Skin of body (tissue), 3 donors: ENCODE measurements at places on chromosomes 3 and 15. TPM values are rescaled to one million over a fixed set of nuclear protein-coding genes. Genes with fewer than 3 reads are reported as not detected.

RTP4 gene
- total RNA-seq: 0.79 TPM

LRRC34 gene
- total RNA-seq: 2.7 TPM

PGBD4 gene
- total RNA-seq: 0.79 TPM

GOLGA8Q gene
- 4.7 TPM for total RNA-seq

SNRK gene
- total RNA-seq: 58.6 TPM

DNA sequence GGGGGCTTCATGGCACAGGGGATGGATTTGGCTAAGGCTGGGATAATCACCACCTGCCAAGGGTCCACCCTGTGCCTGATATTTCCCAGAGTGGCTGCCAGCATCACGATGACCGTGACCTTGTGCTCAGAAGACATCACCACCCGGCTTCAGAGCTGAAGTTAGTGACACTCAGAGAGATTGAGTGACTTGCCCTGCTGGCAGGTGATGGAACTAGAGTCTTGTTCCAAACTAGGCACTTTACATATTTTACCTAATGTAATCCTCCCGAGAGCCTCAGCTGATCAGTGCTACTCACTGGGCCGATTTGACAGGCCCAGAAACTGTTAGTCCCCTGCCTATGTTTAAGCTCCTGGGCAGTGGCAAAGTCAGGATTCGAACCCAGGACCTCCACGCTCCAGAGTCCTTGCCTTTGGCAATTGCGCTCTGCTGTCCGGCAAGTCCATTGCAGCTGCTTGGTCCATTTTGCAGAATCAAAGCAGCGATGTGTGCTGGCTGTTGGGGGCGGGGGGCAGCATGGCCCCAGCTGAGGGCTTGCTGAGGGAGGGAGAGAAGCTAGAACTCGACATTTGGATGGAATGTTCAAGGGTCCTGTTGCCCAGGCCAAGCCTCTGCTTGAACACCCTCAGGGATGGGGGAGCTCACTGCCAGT, 74.8 kb upstream of the GATA2 start:
- DNase-seq: no peak

DNA sequence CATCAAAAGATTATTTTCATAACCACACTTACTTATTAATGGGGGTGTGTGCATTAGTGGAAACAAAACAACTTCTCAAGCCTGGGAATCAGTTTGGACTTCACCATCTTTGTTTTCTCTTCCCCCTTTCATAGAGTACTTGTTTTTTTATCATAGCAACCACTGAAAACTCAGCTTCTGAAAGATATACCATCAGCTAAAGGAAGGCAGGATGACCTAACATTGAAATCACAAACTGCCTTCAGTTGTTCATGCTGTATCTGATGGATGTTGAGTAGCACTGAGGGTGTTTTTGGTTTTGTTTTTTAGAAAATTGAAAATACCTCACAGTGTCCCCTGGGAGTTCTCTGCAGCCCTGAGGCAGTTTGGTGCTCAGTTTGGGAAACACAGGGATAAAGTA, 46.5 kb downstream of the NEK10 start:
- no peak for DNase-seq

- DNase-seq: peak; percentile 76
Measured at GRCh38 chr15:48596415-48596814, 49.1 kb downstream of the FBN1 start.

DNA sequence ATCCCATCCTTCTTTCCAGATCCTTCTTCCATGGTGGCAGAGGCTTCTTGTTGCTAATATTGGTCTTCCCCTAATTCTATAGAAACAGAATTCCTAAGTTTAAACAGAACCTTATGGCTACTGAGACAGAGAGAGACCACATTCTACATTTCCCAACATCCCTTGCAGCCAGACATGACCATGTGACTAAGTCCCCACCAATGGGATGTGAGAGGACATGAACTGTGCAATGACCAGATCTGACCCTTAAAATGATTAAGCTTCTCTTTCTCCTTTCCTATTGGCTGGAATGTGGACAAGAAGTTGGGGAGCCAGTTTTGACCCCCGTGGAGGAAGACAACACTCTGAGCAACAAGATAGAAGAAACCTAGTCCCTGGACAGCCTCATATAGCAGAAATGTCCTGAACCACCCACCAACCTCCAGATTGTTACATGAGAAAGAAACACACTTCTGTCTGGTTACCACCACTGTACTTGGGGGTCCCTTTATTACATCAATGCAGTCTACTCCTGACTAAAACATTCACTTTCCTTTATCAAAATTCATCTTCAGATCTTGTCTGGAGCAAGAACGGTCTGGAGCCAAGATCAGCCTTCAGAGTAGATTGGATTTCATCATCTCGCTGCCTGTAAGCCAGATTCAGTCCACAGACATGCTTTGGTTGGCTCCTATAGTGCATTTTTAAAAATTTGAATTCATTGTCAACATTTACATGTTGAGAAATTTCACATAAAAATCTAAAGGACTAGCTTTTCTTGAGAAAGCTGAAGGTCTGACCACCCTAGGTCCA, 183.9 kb downstream of the SHQ1 start:
- no peak for DNase-seq

DNA sequence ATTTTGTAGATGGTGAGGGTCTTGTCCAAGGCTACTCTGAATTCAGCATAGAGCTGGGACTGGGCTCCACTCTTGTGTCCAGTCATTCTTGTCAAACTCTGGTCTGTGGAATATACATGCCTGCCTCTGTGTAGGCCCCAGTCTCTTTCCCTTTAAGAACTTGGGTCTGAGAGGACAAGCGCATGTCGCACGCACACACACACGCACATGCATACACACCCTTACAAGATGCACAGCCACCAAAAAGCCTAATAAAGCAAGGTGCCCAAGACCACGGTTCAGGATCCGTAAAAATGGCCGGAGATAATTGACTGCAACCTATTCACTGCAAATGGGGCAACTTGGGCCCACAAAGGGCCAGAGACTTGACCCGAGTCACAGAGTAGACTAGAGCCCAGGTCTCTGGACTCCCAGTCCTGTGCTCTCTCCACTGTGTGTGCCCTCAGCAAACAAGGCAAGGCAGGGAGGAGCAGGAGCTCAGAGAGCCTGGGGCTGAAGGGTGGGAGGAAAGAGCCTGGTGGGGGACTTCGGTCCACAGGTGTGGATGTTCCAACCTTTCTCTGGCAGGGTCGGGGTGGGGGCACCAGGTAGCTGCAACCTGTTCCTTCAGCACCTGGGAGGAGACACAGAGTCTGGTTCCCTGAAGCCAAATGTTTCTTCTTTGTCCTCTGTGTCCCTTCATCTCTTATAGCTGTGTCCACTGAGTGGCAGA, 914 bp upstream of the PAQR5 start:
- no peak for DNase-seq

GRCh38 chr3:195558602-195559001, 15.5 kb upstream of the PPP1R2 start:
- DNase-seq: no peak

DNA sequence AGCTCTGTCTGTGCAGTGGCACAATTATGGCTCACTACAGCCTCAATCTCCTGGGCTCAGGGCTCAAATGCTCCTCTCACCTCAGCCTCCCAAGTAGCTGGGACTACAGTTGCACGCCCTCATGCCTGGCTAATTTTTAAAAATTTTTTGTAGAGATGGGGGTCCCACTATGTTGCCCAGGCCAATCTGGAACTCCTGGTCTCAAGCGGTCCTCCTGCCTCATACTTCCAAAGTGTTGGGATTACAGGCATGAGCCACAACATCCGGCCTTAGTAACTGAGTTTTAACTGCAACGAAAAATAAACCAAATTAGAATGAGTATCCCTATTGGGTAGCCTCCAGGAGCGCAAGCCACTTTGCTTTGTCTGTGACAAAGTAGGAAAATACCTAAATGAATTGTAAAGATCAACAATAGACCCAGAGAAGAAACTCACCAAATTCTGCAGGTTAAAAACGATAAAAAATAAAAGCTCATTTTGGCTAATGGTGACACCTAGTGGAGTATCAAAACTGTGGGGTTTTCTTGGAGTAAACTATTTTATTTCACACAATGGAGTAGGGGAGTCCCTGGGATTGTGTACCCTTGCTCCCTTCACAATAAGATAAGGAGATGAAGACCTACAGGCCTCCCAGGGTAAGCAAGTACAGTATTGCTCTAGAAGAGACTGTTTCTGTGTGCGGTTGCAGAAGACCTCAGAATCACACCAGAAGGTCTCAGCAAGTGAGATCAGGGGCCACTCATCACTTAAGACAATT, 21.0 kb upstream of the CA12 start:
- DNase-seq: peak; percentile 26

DNA sequence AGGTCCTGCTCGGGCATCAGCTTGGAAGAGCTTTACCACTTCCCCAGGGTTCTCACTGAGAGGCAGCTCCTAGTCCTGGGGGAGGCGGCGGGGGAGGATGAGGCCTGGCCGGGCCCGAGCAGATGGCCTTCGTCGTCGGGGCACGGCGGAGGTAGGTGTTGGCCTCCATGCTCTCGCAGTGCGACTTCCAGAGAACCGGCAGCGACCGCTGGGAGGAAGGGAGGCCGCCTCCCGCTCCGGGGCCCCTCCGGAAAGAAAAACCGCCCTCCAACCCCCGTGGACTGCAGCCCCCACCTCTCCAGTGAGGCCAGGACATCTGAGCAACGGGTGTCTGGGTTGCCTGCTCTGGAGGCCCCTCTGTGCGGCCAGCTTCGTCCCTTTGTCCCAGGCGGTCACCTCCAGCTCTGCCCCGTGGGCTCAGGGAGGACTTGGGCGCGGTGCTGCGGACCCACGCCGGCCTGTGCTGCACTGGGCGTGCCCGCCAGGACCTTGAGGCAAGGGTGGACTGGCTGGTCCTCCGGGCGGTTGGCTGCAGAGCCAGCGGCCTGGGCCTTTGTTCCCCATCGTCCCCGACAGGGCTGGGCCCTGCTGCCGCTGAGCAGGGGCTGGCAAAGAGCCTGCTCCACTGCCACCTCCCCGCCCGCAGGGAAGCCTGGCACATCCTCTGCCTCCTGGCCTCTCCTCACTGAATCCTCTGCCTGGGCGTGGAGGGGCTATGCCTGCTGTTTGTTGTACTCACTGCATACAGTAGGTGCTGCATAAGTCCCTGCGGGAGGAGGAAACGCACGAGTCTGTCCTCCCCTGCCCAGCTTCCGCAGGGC, 13.6 kb upstream of the GP9 start:
- DNase-seq: no peak

DNA sequence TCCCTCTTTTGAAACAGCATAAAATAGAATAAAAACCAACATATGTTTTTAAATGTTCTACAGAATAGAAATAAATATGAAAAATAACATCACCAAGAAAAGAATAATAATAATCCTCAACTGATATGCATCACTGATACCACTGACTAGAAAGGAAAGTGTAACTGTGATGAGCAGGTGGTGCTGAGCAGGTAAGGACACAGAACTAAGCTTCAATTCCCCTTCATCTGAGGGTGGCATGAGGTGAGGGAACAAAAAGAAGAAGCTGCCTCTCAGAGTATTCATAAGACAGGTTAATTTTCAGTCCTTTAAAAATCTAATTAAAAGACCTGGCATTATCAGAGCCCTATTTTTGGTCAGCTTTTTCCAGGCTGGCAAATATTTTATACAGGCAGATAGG, 216.3 kb downstream of the PLCH1 start:
- no peak for DNase-seq

DNA sequence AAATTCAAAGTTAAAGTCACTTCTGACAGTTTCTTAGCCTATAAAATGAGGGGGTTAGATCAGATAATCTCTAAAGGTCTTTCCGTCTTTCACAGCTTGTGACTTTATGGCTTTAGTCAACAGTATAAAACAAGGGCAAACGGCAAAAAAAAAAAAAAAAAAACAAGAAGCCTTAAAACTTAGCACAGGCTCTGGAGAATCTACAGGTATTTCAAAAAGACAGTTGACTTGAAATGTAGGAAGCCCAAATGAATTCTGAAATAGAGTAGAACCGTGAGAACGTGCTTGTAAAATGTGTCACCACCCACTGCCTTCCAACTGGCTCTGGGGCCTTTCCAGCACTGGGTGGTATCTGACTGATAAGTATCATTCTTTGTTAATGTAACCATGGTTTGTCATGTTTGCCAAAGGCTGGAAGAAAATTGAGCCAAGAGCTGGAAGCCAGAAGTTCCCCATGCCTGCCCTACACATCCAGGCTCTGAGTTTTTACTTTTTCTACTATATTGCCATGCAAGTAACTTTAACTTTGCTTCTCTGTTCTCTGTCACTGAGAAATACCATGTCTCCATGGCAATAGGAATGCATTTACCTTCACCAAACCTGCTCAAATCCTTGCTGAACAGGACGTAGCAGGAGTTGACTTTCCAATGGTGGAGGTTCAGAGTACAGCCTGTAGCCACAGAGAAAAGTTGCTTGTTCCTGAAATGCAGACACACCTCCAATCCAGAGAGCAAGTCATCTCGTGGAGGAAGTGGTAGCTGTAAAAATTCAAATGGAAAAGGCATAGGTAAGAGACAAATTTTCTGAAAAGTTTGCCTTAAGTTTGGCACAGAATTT, 35.8 kb upstream of the THSD4 start:
- no peak for DNase-seq

DNA sequence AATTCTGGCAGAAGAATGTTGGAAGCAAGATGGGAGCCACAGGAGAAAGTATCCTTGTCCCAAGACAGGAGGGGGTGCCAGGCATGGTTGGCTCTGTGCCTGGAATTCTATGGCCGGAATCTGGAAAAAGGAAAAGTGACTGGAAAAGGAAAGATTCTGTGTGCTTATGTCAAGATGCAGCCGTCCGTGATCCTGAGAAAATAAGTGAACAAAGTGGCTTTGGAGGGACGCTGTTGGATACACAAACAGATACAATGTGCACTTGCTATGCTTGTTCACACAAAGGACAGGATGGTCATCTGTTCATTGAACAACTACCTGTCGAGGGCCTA, 28.5 kb upstream of the MUC20 start:
- DNase-seq: no peak

GRCh38 chr3:194570235-194570634, 63.0 kb downstream of the TMEM44 start:
- no peak for DNase-seq

GRCh38 chr3:46931631-46932331, 44.8 kb downstream of the CCDC12 start:
- DNase-seq: peak; percentile 27
